B cell (primary cell): ENCODE measurements at places on chromosomes 7 and 10.
A peak's percentile ranks its signal among the peaks of the same experiment; 100 is the strongest.

- DNase-seq = no peak
These were observed 99.0 kb downstream of the PON1 start for GRCh38 chr7:95225301-95225700.

- no peak for DNase-seq
These were observed 40.8 kb downstream of the PANK1 start for GRCh38 chr10:89604200-89604599.

DNA sequence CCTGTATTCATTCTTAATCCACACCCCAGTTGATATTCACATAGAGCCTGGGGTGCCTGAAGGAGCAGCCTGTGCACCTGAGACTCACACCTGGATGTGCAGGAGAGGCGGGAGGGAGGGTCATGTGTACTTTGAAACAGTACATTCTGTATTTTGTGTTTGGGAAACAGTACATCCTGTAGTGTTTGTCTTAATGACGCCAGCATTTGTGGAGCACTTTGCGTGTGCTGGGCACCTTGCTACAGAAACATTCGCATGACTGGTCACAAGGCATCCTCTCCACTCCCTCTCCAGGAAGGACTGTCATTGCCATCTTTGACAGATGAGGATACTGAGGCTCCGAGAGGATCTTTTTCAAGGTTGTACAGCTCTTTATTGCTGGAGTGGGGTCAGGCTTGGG is 132.1 kb downstream of the TACC2 start:
- DNase-seq = no peak

GRCh38 chr10:32360241-32360640 is 13.3 kb upstream of the EPC1 start:
- no peak for DNase-seq

GRCh38 chr7:108136191-108136688 is 6.1 kb upstream of the LAMB4 start:
- peak; percentile 42 for DNase-seq

- no peak for DNase-seq
These were observed 604 bp downstream of the SCART1 start for GRCh38 chr10:133454204-133454893.

DNA sequence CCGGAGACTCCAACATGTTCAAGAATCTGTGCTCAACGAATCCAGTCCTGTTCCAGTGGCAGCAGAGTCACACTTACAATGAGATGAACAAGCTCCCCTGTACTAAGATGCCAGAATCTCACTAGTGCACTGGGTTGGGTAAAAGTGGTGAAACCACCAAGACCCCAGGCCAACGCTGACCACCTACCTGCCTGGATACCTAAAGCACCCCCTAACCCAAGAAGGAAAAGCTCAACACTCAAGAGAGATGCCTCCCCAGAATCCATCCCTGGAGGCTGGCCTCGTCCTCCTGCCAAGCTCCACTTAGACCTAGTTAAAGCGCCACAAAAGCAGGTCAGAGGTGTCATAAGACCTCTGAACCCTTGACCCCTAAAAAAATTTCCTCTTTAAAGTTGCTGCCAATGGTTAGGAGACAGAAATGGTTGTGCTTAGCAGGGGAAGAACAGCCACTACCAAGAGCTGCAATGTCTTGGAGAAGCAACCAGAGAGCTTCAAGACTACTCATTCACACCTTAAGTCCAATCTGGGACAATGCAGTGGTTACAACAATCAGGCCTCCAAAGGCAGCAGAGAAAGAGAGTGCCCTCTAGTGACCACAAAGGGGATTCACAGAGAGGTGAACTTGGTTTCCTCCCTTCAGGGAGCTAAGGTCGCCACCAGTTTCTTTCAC is 94.6 kb upstream of the MACROH2A2 start:
- peak; percentile 23 for DNase-seq

DNA sequence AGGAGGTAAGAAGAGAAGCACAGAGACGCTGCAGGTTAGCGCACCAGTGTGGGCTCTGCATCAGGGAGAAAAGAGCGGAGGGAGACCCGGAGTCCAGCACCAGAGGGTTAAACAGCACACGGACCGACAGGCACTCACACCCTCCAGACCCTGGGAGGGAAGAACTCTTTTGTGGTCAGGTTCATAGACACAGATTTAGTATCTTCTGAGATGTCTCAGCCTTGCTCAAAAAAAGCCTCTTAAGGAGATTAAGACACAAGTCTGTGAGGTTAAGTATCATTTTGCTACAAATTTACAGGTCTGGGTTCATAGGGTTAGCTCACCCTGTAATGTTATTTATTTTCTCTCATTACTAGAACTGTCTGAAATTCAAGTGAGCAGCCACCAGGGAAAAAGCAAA is 16.8 kb upstream of the NDST2 start:
- DNase-seq = no peak

DNA sequence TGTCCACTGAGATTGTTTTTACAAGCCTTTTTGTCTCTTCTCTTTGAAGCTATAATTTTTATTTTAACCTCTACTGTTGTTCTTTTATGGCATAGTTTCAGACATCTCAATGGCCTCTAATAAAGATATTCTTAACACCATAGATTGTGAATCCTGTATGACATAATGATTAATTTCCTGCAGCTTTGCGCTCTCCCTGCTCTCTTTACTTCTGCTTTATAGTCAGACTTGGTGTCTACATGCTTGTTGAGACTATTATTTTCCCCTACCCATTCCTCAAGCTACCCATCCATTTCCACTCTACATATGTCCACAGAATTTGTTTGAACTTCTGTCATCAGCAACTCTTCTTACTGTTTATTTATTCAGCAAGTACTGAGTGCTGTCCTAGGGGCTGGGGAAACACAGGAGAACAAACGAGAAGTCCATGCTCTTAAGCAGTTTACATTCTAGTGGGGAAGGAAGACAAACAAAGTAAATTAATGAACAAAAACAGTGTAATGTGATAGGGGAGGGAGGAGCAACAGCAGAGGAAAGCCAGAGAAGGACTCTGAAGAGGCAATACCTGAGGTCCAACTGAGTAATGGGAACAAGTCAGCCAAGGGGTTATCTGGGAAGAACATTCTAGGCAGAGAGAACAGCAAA is 110.1 kb downstream of the CDK14 start:
- DNase-seq = no peak

DNA sequence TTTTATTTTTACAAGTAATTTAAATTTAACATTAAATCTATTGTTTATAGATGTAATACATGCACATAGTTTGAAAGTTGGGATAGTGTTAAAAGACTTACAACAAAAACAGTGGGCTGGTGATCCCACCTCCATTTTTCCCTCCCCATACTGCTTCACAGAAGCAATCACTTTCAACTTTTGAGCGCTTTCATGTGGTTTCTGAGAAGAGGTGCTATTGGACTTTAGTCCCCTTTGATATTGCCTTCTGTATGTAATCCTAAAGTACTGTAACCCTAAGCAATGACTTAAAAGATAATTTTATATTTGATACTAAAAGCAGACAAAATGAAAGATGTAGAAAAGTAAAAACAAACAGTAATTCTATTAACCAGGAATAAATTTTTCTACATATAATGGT is 88.1 kb upstream of the FAM171A1 start:
- DNase-seq = no peak

GRCh38 chr10:16761300-16761699 is 55.9 kb downstream of the RSU1 start:
- no peak for DNase-seq

DNA sequence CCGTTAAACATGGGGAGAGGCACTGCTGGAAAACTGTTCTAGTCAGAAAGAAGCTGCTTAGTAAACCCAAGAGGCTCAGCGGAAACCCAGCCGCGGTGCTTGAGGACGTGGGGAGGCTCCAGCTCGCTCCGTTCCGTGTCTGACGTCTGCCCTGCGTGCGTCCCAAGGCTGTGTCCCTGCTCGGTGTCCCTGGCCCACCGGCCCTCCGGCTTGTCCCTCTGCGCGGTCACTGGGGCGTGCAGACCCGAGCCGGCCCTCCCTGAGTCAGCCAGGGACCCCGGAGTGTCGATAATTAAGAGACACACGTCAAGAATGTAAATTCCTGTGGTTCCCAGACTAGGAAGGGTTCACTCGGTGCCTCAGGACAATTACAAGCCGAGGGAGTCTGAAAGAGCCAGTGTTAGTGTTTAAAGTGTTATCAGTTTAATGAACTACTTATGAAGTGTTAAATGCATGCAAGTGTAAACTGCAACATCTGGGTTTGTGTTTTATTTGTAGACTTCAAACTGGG is 98.9 kb downstream of the WDR11 start:
- peak; percentile 12 for DNase-seq

- no peak for DNase-seq
These were observed 11.6 kb downstream of the HBP1 start for GRCh38 chr7:107180378-107180777.

DNA sequence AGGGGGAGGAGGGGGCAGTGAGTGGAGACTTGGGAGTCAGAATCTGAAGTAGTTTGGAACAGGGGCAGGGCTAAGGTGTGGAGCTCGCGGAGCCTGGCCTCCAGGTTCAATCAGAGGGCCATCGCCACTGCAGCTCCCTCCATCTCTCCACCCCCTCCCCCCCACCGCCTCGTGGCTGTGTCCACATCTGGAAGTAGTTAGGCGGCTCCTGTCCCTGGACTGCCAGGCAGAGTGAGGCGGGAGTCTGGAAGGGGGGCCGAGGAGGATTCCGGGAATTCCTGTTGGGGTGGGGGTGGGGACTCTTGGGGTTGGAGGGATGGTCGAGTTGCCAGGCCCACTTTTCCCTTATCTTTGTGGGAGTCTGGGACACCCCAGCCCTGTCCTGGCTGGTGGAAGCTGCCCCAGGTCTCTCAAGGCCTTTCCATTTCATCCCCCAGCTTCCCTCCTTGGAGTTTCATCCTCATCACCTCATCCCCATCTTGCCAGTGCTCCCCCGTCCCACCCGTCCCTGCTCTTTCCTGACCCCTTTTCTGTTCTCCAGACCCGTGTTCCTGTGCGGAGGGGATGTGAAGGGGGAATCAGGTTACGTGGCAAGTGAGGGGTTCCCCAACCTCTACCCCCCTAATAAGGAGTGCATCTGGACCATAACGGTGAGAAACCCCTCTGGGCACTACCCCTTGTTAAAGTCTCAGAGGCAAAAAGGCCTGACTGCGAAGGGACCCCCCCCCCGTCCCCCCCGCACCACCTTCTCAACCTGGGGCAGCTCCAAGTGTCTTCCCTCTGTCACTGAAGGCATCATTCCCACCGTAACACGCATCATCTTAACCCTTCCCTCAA is 944 bp downstream of the PCOLCE start:
- DNase-seq = no peak

GRCh38 chr7:144584726-144585125 is 181.2 kb upstream of the NOBOX start:
- DNase-seq = no peak

GRCh38 chr7:40015790-40016296 is 65.8 kb downstream of the CDK13 start:
- DNase-seq = peak; percentile 56

DNA sequence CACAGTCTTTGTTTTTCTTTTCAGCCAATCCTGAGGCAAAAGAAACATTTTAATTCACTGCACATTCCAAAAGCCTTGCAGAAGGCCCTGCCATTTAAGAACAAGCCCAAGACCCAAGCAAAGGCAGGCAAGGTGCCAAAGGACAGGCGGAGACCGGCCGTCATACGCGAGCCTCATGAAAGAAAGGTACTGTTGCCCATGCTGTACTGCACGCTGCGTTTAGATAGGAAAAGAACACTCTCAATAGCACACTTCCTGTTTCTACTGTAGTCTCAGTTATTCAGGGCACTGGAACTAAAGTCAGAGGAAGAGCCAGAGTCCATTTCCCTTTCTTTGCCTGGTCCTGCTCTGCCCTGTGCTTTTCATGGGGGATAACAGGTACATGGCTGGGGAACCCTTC is 47.6 kb downstream of the BMS1 start:
- no peak for DNase-seq

GRCh38 chr7:28871631-28872030 is 86.5 kb downstream of the TRIL start:
- DNase-seq = no peak

DNA sequence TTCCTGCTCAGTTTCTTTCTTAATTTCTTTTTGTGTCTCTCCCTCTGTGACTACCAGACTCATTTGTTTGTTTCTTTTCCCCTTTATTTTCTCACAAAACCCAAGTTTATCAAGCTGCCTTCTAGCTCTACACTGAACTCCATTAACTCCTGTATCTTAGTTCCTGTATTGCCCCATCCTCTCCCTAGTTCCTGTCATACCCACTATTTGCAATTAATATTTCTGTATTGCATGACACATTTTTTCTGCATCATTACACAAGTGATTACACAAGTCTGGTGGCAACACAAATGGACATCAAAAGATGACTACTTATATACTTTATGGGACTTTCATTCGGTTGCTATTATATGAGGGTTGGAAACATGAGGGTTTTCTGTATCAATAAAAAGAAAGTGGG is 26.9 kb upstream of the OR9A4 start:
- DNase-seq = no peak

DNA sequence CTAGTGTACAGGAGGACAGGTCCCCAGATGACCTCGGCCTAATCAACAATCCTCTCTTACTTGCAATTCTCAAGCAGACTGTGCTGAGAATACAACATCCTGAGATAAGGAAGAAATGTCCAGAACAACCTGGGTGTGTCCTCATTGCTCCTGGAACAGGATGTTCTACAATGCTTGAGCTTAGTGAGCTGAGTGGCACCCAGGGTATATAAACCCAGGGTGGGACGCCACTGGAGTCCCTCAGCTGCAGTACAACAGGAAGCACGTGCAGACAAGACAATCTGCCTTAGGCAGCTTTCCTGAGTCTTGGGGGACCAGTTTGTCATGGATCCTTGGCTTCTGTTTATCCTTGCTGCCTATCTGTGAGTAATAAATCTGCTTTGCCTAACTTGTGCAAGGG is 27.7 kb upstream of the SLC25A13 start:
- DNase-seq = no peak

GRCh38 chr7:132328047-132328620 is 248.1 kb downstream of the PLXNA4 start:
- no peak for DNase-seq

DNA sequence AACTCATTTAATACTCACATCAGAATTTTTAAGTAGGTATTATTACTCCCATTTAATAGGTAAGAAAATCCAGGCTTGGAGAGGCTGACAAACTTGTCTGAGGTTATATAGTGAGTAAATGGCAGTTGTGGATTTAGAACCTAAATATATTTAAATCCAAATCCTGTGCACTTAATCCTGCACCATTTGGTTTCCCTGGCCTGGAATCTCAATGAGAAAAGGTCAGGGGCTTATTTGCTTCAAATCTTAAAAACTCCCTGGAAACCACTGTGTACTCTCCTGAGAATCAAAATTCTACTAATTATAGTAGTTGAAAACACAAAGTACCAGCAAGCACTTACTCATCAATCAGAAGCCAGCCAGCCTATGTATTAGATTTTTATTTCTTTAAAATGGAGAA is 97.7 kb downstream of the DNMBP start:
- no peak for DNase-seq
